ENCODE measurements at places on chromosomes 2 and 18.

GRCh38 chr2:102455061-102455670 lies 17.9 kb upstream of the SLC9A4 start:
- H3K4me3 ChIP-seq, result no peak overlapping the region
- DNase-seq, result no peak
- no peaks in the 10 kb centered on the region for H3K36me3 ChIP-seq
- no peak overlapping the region for H3K27ac ChIP-seq
- H3K4me1 ChIP-seq, result no peaks in the 10 kb centered on the region

DNA sequence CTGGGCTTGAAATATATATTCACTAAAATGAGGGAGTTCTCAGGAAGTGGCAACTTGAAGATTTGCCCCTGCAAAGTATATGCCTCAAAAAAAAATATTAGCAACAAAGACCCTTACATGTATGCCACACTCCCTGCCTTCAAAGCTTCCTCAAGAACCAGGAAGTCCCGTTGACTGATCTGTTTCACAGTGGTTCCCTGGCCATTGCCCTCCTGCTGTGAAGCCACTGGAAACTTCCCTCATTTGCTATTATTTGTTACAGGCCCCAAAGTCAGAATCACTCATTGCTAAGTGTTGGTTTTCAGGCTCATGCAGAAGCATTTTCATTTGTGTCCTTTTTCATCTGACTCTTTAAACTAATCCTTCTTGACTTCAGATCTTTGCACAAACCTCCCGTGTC lies 421.5 kb downstream of the ZNF521 start:
- no peak overlapping the region for H3K27ac ChIP-seq
- H3K27me3 ChIP-seq, result no peaks in the 10 kb centered on the region
- DNase-seq, result no peak
- no peak overlapping the region for H3K4me3 ChIP-seq
- H3K4me1 ChIP-seq, result peaks cover 2% of the 10 kb centered on the region

DNA sequence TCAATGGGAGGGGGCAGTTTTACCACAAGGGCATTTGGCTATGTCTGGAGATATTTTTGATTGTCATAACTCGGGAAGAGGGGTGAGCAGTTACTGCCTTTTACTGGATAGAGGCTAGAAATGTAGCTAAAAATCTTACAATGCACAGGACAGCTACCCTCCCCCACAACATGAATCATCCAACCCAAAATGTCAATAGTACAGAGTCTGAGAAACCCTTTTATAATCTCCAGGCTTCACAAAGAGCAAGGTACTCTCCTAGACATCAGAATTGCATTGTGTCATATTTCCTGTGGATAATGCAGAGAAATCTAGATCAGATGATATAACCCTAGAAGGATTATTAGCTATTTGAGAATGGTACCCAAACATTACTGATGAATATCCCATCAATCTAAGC lies 277.1 kb upstream of the NRP2 start:
- H3K4me1 ChIP-seq, result peaks cover 14% of the 10 kb centered on the region
- peak overlapping the region; percentile 93 for H3K27ac ChIP-seq
- H3K36me3 ChIP-seq, result no peaks in the 10 kb centered on the region

- H3K27ac ChIP-seq, result no peak overlapping the region
- no peak for DNase-seq
- H3K4me3 ChIP-seq, result no peak overlapping the region
- H3K27me3 ChIP-seq, result no peaks in the 10 kb centered on the region
- H3K4me1 ChIP-seq, result no peaks in the 10 kb centered on the region
- peaks cover 75% of the 10 kb centered on the region for H3K36me3 ChIP-seq
Observed at GRCh38 chr2:165897726-165898125, 55.9 kb downstream of the TTC21B start.

GRCh38 chr2:127305990-127306585 lies 12.1 kb upstream of the ERCC3 start:
- H3K4me3 ChIP-seq, result no peak overlapping the region
- H3K4me1 ChIP-seq, result no peaks in the 10 kb centered on the region
- H3K27ac ChIP-seq, result no peak overlapping the region
- peaks cover 68% of the 10 kb centered on the region for H3K36me3 ChIP-seq
- DNase-seq, result no peak
- no peaks in the 10 kb centered on the region for H3K27me3 ChIP-seq

Data from SK-N-SH (cell line).